Cardiac ventricle fibroblast (primary cell): ENCODE measurements at places on chromosomes 6 and 20. TPM values are rescaled to one million over a fixed set of nuclear protein-coding genes. Genes with fewer than 3 reads are reported as not detected.

CEP85L gene
- total RNA-seq, result 6.9 and 12.1 TPM in 2 replicates

MKKS gene
- 10.0 and 13.5 TPM in 2 replicates for total RNA-seq

SLC12A5 gene
- not detected in 2 replicates for total RNA-seq

SCAF8 gene
- 25.9 and 27.0 TPM in 2 replicates for total RNA-seq

C6orf15 gene
- total RNA-seq, result 0.49 TPM in 1 of 2 replicates, not detected in the other

PHACTR3 gene
- not detected in 2 replicates for total RNA-seq

FAM209B gene
- not detected in 2 replicates for total RNA-seq

TTLL9 gene
- total RNA-seq, result not detected in 2 replicates

ELOVL2 gene
- total RNA-seq, result 4.1 and 5.2 TPM in 2 replicates

MATN4 gene
- not detected in 2 replicates for total RNA-seq

BANF2 gene
- total RNA-seq, result not detected in 2 replicates

TDRD6 gene
- under 0.01 TPM in 1 of 2 replicates, not detected in the other for total RNA-seq

OPRL1 gene
- 0.34 and 0.44 TPM in 2 replicates for total RNA-seq

RSPH4A gene
- total RNA-seq, result not detected in 2 replicates

MYMX gene
- not detected in 2 replicates for total RNA-seq

OR12D3 gene
- total RNA-seq, result not detected in 2 replicates

TMEM170B gene
- 0.69 and 0.98 TPM in 2 replicates for total RNA-seq

PPP1R14C gene
- 1.2 TPM in 1 of 2 replicates, not detected in the other for total RNA-seq

C20orf204 gene
- total RNA-seq, result 0.34 and 0.87 TPM in 2 replicates
